ENCODE measurements at places on chromosomes 13 and 19.
A peak's percentile ranks its signal among the peaks of the same experiment; 100 is the strongest.

DNA sequence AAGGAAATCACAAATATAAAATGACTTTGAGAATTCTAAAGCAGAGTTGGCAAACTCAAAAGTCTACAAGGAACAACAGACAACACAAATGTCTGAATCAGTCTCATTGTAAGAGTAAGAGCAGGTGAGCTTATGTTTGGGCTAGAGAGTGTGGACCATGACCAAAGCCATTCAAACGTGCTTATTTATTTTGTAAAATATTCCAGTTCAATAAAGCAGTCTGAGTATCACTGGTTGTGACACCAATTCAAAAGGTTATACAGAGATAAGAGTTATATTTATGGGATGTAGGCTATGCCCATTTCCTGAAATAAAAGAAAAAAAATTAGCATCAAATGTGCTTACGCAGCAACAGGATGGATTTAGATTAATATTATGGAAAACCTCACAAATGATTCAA is 251.6 kb downstream of the KLF5 start:
- no peak for DNase-seq

- no peak for DNase-seq
Observed at GRCh38 chr13:43433691-43434141, 353.1 kb downstream of the ENOX1 start.

DNA sequence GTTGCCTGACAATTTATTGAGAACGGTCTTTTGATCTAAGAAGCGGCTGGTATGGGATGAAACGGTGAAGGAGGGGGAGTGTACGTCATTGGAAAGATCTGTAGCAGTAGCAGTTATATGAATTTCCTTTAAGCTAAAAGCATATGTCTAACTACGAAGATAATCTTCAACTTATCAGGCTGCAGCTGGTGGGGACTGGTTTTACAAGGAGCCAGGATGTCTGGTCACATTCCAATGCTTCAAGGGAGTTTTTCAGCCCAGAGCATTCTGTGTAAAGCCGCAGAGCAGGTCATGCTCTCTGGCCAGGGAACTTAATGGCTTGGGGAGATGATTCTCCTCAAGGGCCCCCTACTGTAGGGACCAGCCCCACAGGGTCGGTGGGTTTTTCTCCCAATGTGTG is 29.2 kb downstream of the CLEC4M start:
- peak; percentile 47 for DNase-seq

DNA sequence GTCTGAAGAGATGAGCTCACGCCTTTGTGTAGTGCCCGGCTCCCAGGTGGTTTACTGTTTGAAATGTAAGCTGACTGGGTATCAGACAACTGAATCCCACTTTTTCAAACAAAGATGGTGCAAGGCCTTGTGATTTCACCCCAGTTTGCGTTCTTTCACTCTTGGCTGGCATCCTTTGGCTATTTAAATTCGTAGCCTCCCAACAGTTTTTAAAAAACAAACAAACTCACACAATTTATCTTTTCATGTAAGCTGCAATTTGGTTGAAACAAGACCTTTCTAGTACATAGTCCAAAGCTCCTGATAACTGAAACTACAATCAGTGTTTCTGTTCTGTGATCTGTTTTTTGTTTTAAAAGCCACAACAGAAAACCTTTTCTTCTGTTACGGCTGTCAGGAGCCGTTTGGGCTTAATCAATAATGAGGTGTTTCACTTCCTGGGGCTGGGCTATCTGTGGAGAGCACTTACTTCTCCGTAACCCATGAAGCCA is 65.1 kb upstream of the NPAS1 start:
- DNase-seq = no peak

DNA sequence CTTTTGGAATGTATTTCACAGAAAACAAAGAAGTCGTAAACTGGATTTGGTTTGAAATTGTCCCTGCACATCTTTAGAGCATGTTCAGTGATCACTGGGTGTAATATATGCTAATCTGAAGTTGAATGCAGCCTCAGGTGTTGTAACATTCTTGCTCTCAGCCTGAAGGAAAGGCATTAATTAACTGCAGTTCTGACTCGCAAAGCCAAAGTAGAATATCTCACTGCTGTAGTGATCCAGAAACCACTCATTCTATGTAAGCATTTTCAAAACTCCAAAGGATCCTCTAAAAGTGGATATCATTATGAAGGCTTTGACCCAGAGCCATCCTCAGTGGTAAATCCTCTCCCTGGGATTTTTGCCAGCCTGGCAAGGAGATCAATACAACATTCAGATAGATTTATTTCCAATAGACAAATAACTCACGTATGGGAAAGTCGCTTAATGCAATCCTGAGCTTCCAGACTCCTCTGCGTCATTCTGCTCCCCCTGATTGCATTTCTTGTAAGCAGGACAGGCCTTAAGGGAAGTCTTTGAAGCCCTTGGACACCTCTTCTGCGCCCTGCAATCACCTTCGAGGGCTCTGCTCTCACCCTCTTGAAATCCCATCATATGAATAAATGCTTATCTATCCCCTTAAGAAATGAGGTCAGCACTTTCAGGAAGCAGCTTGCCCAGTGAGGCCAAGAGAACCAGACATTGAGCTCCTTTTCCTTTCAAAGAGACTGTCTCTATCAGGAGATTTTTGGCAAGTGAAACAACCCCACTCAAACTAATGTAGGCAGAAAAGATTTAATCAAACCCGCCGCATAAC is 301.7 kb upstream of the NBEA start:
- DNase-seq = no peak

DNA sequence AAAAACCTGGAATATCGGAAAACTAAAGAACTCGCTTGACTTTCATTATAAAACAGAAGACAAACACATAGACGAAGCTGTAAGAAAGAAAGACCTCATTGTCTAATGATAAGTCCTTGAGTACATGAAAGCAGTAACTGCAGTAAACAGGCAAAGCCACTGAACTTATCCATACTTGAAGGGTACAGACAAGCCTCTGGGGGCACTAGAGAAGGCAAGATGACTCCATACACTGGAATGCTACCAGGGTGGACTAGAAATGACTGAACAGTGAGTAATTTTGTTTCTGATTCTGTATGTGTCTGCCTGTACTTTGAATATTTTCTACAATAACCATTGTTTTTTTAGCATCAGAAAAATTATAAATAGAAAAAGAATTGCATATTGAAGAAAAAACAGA is 507.9 kb downstream of the UQCRFS1 start:
- no peak for DNase-seq
